ENCODE measurements at places on chromosomes 5 and 9.

DNA sequence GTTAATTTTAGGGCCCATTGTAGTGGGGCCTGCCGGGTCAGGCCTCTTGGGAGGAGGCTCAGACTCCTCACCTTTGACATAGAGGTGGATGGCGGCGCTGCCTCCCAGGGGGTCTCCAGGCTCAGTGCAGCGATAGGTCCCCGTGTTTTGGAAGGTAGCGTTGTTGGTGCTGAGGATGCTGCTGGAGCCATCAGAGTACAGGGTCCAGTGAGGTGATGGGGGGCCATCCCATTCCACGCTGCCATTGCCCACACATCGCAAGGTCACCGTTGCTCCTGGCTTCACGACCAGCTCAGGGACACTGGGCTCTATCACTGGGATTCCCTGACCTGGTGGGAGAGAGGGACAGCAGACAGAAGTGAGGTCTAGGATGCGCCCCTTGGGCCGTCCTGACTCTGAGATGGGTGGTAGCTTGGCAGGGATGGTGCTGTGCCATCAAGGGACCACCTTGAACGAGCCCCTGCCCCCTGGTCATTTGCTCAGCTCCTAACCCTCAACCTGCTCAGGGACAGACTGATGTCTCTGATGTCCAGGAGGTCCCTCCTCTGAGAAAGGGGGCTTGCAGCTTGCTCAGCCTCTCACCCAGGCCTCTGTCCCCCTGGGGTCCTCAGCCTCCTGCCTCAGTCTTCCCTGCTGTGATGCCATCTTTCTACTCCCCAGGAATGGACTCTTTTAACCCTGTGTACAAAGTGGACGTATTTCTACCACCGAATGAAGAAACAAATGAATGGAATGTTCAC, 5.5 kb downstream of the CSF1R start:
- DNase-seq, result no peak

- no peak for DNase-seq
Measured at GRCh38 chr5:110159202-110159601, 469.5 kb downstream of the MAN2A1 start.

DNA sequence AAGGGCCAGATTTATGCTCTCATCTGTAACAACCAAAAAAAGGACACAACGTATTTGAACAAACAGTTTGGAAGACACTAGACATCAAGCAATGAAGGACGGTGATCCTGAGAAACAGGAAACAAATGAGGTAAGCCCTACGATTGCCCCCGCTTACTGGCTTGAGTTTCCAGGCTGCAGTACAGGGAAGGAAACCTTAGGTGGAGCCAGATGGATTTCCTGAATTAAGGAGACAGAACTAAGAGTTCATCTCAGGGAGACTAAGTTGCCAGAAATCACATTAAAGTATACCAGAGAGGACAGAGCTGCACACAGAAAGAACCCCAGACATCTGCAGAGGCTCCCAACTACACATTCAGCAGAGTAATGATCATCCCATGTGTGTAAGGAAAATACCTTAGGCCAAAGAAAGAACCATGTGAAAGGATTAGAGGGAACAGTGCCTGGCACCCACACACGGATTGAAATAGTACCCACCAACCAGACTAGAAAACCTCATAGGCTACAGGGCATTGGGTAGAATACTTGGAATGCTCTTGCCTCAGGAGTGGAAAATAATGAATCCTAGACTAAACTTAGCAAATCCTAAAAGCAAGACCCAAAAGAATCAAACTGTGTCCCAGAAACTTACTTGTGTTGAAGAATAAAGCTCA, 99.3 kb upstream of the NIPBL start:
- peak; percentile 48 for DNase-seq

- DNase-seq, result no peak
Measured at GRCh38 chr5:143262393-143263174, 140.9 kb downstream of the NR3C1 start.

- no peak for DNase-seq
Measured at GRCh38 chr5:38913714-38914113, 67.9 kb downstream of the OSMR start.

- no peak for DNase-seq
Measured at GRCh38 chr5:155406815-155407214, 393.3 kb downstream of the KIF4B start.
